ENCODE measurements at places on chromosomes 5 and 9.

- DNase-seq = no peak
Measured at GRCh38 chr9:127463382-127463781, 12.1 kb downstream of the LRSAM1 start.

- no peak for DNase-seq
Measured at GRCh38 chr9:72952914-72953313, at the start of gene ALDH1A1. TSS of gene ALDH1A1 (minus strand) at chr9:72953053. CDS start at chr9:72953000, 53 bp downstream.

DNA sequence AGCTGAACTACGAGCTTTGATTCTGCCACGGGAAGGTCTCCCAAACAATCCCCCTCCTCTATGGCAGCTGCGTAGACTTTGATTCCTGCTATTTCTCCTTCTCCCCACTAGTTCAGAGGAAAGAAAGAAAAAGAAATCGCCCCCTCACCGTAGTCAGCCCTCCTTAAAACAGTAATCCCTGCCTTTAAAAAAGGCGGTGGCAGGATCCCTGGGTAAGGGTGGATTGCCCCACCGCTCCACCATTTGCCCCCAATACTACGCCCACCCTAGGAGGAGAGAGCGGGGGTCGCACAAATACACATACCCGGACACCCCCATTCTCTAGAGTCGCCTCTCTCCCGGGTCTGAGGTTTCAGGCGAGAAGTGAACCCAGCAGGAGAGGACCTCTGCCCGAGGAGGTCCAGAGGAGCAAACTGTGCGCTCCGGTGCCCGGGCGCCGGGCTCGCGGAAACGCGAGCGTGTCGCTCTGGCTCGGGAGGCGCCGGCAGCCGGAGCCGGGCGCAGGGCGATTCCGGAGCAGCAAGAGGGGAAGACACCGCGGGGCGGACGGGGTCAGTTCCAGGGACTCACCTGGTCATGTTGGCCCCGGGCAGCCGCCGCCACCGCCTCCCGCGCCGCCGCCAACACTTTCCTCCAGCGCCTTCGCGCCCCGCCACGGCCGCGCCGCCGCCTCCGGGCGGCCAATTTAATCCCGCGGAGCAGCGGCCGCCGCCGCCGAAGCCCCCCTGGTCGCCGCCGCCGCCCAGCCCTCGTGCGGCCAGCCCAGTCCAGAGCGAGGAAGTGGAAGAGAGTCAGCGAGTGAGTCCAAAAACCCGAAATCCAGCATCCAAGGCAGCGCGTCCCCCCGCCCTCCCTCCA lies 1057.7 kb upstream of the DMAC1 start:
- DNase-seq = no peak

DNA sequence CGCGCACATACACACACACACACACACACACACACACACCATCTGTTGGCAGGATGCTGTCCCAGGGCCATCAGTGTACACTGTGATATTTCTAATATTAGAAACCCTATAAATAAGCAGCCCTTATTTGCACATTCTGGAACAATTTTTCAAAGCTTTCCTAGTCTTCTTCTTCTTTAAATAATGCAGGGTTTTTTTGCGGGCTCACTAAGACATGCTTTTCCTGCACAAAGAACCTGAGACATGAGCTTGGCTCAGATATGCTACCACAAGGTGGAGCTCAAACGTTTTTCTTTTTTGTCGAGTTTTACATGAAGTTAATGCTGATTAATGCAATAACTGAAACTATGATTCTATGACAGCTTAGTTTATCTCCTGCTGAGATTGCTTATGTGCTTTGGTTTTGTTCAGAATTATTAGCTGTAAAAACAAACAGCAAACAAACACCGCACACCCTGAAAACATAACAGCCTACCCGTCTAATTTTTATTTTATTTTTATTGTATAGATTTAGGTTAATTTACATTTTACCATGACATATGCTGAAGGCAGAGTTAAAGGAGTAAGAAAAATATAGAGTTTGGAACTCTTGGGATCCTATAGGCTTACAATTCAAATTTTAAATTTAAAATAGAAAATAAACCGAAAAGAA lies 95.8 kb downstream of the ALDH1A1 start:
- no peak for DNase-seq

DNA sequence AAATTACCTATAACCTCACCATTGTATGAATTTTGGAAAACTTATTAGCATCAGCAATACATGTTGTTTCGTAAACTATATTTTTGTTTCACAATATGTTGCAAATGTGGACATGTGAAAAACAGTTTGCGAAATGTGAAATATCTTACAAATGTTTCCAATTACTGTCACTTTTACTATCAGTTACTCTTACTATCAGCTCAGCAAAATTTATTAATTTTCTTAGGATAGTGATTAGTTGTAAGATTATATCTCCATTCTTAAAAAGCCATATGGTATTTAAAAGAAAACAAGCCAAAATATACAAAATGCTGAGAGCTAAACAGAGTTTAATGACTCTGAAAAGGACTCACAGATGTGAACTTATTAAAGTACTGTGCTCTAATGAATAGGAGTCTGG lies 111.9 kb upstream of the LPAR1 start:
- no peak for DNase-seq

GRCh38 chr5:54304040-54304439 lies 6.3 kb downstream of the ARL15 start:
- no peak for DNase-seq

DNA sequence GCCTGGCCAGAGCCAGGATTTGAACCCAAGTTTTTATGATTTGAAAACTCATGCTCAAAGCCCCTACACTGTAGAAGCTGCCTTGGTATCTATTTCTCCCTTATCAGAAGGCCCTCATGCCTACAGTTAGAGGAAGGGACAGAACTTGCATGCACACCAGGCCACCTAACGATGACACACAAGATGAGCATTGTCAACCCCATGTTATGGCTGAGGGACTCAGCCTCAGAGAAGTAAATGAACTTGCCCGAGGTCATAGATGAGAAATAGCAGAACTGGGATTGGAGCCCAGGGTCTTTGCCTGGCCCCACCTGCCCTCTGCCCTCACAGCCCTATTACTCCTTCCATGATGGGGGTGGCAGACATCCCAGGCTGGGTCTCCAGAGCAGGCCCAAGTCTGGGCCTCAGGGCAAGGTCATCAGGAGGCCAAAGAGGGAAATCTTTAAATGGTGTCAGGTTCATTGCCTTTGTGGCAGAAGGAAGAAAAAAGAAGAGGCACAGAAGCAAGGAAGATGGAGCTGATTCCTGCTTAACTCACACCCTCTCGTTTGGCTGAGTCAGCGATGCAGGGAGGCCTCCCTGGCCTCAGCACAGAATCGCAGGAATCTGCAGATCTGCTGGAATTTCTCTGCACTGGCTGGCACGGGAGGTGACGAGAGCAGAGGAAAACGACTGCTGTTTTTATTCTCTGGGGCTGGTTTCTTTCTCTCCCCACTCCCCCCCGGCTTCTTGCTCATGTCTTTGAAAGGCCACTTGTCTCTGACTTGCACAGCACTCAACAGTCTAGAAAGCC lies 20.6 kb upstream of the CRB2 start:
- DNase-seq = no peak

GRCh38 chr9:135053133-135053532 lies 34.3 kb upstream of the OLFM1 start:
- no peak for DNase-seq

- DNase-seq = no peak
Measured at GRCh38 chr5:132661231-132662003, 3.4 kb downstream of the IL13 start.

GRCh38 chr9:107548298-107549142 lies 59.0 kb upstream of the KLF4 start:
- no peak for DNase-seq

DNA sequence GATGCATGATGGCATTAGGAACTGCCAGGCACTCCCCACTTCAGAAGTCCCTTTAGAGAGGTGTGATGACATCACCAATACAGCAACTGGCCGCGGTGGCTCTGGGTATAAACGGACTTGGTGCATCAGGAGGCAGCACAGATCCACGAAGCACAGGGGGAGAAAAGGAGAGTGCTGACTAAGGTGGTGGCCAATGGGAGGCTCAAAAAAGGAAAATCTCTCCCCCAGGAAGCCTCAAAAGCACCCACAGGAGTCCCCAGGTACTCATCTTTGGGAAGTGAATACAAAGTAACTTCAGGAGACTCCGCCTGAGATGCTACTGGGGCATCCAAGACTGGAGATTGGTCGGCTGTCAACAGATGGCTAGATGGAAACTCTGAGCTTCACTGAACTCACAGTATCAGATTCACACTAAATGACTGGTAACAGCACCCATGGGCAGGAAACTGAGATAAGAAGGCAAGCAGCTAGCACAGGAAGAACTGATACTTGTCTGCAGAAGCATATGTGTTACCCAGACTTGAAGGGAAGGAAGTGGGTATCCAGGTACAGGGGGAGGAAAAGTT lies 7.6 kb downstream of the TTC39B start:
- DNase-seq = peak; percentile 56

Data from activated CD4-positive, alpha-beta T cell treated with anti-CD3 and anti-CD28 coated beads for 4 hours (primary cell).